ENCODE measurements at places on chromosomes 2 and 18.

DNA sequence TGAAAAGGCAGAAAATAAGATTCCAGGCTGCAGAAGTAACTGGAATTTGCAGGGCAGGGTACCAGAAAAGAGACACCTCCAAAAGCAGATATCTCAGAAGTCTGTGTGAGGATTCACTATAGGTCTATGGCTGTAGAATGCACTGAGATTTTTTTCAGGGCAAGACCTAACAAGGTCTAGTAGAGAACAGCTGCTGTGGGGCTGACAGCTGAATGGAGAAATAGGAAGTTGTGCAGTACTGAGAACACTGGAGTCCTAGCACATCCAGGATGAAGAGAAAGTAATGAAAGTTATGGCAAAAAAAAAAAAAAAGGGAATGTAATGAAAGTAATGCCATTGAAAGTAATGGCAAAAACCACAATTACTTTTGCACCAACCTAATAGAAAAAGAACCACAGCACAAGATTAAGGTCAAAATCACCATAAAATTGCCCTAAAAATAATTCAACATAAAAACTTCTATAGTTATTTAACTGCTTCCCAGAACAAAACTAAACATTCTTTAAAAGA, 57.3 kb downstream of the CPO start:
- H3K27me3 ChIP-seq = no peaks in the 10 kb centered on the region
- H3K27ac ChIP-seq = no peak overlapping the region
- DNase-seq = no peak

GRCh38 chr18:20971886-20972267, 139.7 kb downstream of the ROCK1 start:
- no peak for DNase-seq
- peaks cover 50% of the 10 kb centered on the region for H3K36me3 ChIP-seq
- no peaks in the 10 kb centered on the region for H3K27me3 ChIP-seq
- H3K4me3 ChIP-seq = no peak overlapping the region
- no peak overlapping the region for H3K27ac ChIP-seq
- H3K4me1 ChIP-seq = no peaks in the 10 kb centered on the region

GRCh38 chr2:129796801-129797488, 182.5 kb upstream of the RAB6C start:
- H3K4me1 ChIP-seq = no peaks in the 10 kb centered on the region
- DNase-seq = no peak
- no peaks in the 10 kb centered on the region for H3K36me3 ChIP-seq
- H3K27me3 ChIP-seq = no peaks in the 10 kb centered on the region

DNA sequence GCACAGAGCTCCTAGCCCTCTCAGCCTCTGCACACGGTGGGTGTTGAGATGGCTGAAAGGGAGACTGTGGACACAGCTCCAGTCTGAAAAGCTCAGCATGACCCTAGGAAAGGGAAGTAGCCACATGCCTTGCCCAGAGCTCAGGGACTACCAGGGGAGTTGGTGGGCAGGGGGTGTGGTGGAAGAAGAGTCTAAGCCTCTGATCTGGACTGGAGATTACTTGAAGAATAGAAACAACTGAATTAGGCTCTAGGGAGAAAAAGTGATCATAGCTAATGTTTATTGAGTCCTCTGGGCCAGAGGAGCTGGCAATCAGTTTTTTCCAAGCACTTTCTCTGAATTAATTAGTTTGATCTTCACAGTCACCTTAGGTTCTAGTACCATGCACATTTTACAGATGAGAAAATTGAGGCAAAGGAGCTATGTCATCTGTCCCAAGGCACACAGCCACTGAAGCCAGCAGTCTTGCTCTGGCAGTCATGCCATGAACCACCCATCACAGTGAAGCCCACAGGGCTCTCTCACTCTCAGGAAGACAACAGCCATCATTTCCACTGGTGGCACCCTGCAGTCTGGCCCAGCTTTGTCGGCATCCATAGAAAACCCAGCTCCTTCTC, 10.3 kb downstream of the SDC1 start:
- no peaks in the 10 kb centered on the region for H3K27me3 ChIP-seq
- no peak overlapping the region for H3K27ac ChIP-seq
- no peak overlapping the region for H3K4me3 ChIP-seq
- no peaks in the 10 kb centered on the region for H3K36me3 ChIP-seq

All from right atrium auricular region (tissue), 2 donors.